ENCODE measurements at places on chromosomes 6 and 20.

- peak; percentile 3 for DNase-seq
Measured at GRCh38 chr6:122289762-122290539, 109.5 kb upstream of the HSF2 start.

GRCh38 chr6:93059911-93060310 lies 359.4 kb downstream of the EPHA7 start:
- DNase-seq: no peak

- no peak for DNase-seq
Measured at GRCh38 chr6:100726666-100727065, 154.5 kb downstream of the ASCC3 start.

- DNase-seq: no peak
Measured at GRCh38 chr20:34370062-34370461, 7.0 kb downstream of the ITCH start.

GRCh38 chr20:17610566-17611289 lies 40.9 kb downstream of the DSTN start:
- peak; percentile 15 for DNase-seq

DNA sequence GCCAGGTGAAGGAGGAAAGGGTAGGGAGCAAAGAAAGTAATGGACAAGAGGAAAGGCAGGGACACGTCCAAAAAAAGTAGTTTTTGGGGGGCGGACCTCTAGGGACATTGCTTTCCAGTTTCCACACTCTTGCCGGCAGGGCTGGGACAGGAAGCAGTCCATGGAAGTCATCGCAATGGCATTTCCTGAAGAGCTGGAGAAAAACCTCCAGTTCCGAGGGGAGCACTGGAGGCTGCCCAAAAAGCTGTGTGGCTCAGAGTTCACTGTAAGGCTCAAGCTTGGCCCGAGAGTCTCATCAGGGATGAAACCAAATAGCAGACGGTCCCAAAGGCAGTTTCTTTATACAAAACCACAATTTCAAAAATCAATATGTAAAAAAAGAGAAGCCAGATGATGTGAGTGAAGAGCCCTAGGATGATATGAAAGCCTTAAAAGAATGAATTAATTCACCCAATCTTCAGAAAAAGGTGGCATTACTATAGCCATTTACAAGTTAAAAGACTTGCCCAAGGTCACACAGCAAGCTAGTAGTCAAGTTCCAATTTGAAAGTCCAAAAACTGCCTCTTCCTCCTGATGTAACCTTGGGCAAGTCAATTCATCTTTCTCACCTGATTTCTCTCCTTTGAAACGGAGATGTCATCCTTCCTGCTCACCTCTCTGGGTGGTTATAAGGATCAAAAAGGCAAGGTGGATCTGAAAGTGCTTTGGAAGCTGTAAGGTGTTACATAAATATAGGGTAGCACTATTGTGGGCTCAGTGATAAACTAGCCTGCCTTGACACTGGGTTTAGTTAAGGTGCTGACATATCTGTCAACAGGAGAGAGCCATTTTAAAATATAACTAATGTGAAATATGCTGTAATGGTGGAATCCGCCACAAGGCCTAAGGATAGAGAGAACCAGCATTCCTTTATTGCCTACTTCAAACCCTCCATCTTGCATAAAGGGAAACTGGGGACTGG lies 9.1 kb downstream of the BCL2L1 start:
- no peak for DNase-seq

GRCh38 chr6:1960486-1961142 lies 284.8 kb downstream of the GMDS start:
- DNase-seq: no peak

DNA sequence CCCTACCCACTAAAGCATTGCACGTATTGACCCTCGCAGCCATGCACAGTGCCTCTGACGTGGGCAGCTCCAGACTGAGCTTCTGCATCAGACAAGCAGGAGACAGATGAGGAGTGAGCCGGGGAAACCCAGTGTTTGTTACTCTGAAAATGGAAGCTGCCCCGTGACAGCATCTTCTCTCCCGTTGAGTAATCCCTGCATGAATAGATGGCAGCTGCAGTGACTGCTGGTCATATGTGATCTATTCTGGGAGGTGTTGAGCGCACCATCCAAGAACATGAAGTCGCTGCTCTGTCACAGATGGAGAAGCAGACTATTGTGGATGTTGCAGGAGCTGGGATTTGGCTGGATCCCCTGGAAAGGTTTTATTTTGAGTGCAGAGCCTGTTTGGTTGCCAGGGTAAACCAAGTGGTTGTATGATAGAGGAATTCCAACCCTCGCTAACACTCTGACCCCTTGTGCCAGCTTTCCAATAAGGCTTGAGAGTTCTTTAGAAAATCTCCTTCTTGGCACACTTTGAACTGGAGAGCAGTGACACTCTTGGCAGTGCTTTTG lies 242.2 kb downstream of the NRN1 start:
- no peak for DNase-seq

- peak; percentile 91 for DNase-seq
Measured at GRCh38 chr20:38152175-38152620, 12.9 kb downstream of the TGM2 start.

GRCh38 chr6:35736253-35736894 lies 458 bp upstream of the ARMC12 start:
- DNase-seq: peak; percentile 81
